ENCODE measurements at places on chromosomes 1 and 21.

- no peak for DNase-seq
These were observed 116.7 kb downstream of the LACTBL1 start for GRCh38 chr1:22855668-22856606.

- DNase-seq, result no peak
These were observed 957.4 kb upstream of the NCAM2 start for GRCh38 chr21:20040768-20041167.

DNA sequence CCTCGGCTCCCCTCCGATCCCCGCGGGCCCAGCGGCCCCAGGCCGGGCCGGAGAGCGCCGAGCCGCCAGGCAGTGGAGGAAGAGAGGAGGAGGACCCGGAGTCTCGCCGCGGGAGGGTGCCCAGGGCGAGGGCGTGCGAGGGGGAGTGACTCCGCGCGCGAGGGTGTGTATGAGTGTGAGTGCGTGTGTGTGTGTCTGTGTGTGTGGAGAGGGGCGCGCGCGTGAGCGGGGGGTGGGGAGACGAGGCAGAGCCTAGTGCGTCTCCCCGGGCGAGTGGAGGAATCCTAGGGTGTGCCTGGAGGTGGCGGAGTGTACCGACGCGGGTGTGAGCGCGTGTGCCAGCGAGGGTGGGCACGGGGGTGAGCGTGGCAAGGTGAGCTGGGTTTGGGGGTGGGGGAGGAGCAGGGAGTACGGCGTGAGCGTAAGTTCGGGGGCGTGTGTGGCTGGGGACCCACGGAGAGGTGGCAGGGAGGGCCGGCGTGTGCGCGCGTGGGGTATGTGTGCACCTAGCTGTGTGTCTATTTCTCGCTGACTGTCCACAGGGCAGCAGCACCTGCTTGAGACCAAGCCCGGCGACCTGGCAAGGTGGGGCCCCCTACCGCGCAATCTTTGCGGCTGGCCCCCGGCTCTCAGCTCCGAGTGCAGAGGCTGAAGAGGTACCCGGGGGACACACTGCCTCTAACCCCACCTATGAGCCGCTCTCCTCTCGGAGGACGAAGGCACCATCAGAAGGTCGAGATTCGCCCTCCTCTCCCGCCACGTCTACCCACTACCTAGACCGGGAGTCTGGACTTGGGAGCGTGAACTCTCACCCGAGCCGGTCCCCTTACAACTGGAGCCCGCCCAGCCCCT lies 784 bp upstream of the KCND3 start:
- DNase-seq, result no peak

DNA sequence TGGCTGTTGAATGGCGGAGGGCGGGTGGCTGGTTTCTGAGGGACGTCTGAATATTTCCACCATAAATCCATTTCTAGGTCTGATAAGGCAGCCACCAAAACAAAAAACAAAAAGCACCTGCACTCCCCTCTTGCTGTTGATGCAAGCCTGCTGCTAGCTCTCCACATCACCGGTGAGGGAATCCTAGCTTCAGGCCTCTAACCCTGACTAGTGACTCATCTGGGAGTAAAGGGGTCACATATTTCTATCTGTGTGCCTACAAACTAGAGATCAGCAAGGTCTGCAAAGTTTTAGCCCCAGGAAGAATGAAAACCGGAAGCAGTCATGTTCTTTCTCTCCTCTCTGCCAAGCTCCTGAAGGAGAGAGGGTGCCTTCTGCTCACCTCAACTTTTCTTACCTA lies 10.3 kb upstream of the ERMAP start:
- no peak for DNase-seq
